Stimulated activated naive CD4-positive, alpha-beta T cell (primary cell): ENCODE measurements at places on chromosomes 7 and 10.

GRCh38 chr10:1358860-1359625 lies 302.9 kb downstream of the WDR37 start:
- DNase-seq: no peak

DNA sequence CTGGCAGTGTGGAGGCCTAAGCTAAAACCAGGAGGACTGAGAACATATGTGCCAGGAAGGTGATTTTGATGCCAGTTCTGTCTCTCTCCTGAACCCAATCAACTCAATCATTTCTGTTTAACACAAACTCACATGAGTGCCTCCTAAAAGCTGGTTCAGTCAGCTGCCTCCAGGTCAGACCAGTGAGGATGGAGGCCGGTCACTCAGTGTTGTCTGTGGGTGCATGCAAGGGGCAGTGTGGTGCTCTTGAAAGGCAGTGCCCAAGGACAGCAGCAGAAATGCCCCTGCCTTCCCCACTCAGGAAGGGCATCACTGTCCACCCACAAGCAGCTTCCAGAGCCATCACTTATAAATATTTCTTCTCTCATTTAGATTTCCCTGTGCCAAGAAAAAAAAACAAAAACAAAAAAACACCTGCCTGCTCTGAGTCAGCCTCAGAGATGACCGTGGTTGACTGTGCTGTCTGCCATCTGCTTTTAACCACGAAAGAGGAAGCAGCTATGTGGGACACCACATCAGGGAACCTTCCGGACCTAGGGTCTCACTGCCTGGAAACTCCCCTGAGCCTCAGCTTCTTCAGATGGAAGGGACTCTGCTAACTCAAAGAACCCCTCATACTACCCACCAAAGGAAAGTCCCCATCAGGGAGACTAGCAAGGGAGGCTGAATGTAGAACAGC lies 39.1 kb downstream of the VOPP1 start:
- DNase-seq: peak; percentile 47

GRCh38 chr10:94279835-94280709 lies 82.7 kb downstream of the NOC3L start:
- peak; percentile 13 for DNase-seq

GRCh38 chr10:118139321-118139720 lies 92.6 kb upstream of the RAB11FIP2 start:
- DNase-seq: no peak

GRCh38 chr10:42960991-42961795 lies 115.7 kb upstream of the RET start:
- DNase-seq: no peak

- no peak for DNase-seq
Measured at GRCh38 chr7:23230641-23231101, 15.9 kb upstream of the GPNMB start.

GRCh38 chr7:130303551-130303950 lies 10.6 kb downstream of the CPA4 start:
- DNase-seq: no peak

- no peak for DNase-seq
Measured at GRCh38 chr10:59888781-59889435, 17.4 kb downstream of the CCDC6 start.

GRCh38 chr7:30309302-30309701 lies 24.9 kb downstream of the ZNRF2 start:
- DNase-seq: no peak

DNA sequence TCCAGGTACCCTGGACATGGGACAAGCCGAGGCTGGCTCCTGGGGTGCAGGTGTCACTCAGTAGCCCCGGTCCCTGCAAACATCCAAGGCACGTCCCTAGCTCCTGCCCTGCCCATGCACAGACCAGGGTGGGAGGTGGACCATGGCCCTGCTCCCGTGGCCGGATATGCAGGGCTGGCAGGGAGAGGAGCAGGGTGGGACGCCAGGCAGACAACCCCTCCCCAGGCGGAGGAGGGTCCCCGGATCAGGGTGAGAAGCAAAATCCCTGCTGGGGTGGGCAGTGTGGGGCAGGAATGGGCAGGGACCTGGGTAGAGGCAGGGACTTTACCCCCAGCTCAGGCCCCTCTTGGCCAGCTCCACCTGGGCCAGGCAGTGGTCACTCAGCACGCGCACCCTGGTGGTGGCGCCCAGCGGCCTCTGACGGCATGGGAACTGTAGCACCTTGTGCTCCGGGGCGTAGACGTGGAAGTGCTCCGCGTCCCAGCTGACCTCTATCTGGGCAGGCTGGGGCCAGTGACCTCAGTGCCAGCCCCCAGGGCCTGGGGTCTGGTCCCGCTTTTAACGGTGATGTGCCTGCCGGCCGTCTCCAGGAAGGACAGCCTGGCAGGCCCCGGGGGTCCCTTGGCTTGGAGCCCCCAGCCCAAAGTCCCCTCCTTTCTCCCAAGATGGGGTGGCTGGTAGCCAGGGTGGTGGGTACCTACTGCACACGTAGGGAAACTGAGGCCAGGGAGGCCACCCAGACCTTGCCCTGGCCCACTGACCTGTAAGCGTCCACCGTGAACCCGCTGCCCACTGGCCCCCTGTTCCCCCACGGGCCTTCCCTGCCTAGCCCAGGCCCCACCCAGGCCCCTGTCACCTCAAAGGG lies 1.2 kb downstream of the GRIFIN start:
- DNase-seq: no peak

- no peak for DNase-seq
Measured at GRCh38 chr10:124004663-124005004, 88.8 kb downstream of the CHST15 start.

DNA sequence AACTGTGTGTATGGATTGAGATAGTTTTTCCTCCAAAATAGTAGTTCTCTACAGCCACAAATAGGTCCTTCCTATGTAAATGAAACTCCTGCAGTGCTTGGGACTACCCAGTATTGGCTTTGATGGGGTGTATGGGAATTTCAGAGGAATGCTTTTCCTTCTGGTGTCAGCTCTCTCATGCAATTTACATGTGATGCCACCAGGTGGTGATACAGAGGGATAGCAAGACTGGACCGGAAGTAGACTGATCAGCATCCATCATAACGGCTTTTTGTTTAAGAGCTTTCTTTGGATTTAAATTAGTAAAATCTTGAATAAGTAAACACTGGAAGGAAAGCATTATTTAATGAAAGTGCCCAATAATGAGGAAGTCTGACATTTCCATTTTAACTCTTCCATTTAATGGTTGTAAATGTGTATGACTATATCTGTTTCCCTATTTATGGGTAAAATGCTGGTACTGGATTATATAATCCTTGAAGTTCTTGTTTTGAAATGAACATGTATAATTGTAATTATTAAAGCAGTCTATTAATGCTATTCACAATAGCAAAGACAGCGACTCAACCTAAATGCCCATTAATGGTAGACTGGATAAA lies 22.7 kb downstream of the DYNC1I1 start:
- no peak for DNase-seq

DNA sequence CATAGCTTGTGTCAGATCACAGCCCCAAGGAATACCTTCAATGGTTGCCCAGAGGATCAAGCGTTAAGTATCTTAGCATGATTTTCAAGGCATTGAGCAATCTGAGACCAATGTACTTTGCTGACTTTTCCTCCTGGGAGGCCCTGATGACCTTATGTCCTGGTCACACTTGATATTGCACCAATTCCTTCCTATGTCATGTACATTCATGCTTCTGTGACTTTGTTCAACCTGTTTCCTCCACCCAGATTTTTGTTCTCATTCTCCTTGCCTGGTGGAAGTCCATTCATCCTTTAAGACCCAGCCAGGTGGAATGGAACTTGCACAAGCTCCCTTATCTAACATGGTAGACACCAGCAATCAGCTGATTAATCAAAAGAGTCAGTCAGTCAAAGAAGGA lies 160.8 kb downstream of the PFKFB3 start:
- DNase-seq: no peak

- DNase-seq: no peak
Measured at GRCh38 chr10:114559636-114560035, 98.4 kb downstream of the ABLIM1 start.
